Mammary epithelial cell (primary cell): ENCODE measurements at places on chromosomes 7 and 10. TPM values are rescaled to one million over a fixed set of nuclear protein-coding genes. Genes with fewer than 3 reads are reported as not detected.

- no peak for DNase-seq
Measured at GRCh38 chr7:93156884-93157283, 8.7 kb upstream of the SAMD9L start.

Gene SPDYE8
- total RNA-seq, result not detected

GRCh38 chr10:57898231-57898630 is 369.5 kb downstream of the IPMK start:
- DNase-seq, result peak; percentile 11

DNA sequence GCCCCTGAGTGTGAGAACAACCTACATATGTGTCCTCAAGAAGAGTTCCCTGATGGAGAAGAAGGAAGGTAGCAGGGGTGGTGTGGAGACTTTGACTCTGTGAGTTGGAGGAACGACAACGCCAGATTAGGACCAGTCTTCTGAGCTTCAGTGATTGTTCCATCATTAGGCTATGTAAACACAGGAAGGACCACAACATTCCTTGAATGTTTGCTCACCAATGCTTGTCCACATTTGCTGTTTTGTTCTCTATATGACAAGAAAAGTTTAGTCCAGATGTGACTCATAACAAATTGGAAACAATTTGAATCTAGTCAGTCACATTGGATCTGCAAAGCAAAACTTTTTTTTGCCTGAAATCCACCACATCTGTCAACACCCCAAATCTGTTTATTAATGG is 62.7 kb downstream of the ENTPD1 start:
- DNase-seq, result peak; percentile 68

Gene HOGA1
- total RNA-seq, result 0.17 TPM

GRCh38 chr7:47957156-47957555 is 8.9 kb upstream of the PKD1L1 start:
- DNase-seq, result no peak

- DNase-seq, result peak; percentile 93
Measured at GRCh38 chr10:11875494-11876281, 52.5 kb downstream of the PROSER2 start.

Gene FBXL13
- total RNA-seq, result 0.78 TPM in 2 replicates

- peak; percentile 62 for DNase-seq
Measured at GRCh38 chr7:4665661-4666060, 16.4 kb upstream of the FOXK1 start.

DNA sequence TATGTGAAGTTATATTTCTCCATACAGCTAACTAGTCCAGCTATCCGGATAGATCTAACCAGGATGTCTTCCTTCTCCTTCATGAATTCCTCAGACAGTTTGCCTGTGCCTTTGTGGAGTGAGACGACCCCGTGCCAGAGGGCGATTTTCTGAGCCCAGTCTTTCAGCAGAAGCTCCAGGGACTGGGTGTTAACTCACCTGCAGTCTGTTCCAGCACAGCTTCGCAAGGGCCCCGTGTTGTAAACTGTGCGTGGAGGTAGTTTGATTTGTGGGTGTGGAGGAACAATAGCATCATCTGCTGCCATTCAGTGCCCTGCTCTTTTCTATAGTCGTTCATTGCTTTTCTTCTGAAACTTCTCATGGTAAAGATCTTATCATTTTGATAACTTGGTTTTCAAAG is 103.8 kb downstream of the INPP5A start:
- no peak for DNase-seq

DNA sequence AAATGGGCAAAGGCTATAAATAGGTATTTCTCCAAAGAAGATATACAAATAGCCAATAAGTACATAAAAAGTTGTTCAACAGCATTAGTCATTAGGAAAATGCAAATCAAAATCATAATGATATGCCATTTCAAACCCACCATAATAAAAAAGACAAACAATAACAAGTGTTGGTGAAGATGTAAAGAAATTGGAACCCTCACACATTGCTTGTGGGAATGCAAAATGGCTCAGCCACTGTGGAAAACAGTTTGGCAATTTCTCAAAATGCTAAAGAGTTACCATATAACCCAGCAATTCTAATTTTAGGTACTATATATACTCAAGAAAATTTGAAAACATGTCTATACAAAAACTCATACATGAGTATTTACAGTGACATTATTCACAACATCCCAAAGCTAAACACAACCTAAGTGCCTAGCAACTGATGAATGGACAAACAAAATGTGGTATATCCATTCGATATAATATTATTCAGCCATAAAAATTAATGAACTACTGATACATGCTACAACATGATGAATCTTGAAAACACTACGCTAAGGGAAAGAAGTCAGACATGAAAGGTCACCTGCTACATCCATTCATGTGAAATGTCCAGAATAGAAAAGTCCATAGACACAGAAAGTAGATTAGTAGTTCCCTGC is 55.6 kb downstream of the CHCHD3 start:
- no peak for DNase-seq

GRCh38 chr10:110893559-110894179 is 21.9 kb downstream of the PDCD4 start:
- DNase-seq, result peak; percentile 28

DNA sequence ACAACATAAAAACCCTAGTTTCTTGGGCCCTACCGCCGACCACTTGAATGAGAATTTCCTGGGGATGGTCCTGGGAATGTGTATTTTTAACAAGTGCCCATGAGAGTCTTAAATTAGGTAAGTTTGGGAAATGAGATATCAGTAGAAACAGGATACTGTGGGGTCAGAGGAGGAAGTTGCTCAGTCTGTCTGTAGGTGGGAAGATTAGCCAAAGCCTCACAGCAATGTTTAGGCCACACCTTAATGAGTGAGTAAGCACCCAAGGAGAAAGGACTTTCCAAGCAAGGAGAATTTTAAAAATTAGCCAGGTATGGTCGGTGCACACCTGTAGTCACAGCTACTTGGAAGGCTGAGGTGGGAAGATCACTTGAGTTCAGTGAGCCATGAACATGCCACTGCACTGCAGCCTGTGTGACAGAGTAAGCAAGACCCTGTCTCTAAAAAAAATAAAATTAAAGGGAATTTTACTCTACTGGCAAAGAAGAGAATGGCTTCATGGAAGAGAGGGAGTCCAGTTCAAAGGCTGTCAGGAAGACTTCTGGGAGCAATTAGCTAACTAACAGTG is 31.9 kb downstream of the PAPSS2 start:
- peak; percentile 59 for DNase-seq

Gene C10orf105
- total RNA-seq, result under 0.01 TPM
